Motor neuron (in vitro differentiated cells): ENCODE measurements at places on chromosomes 13 and 19. TPM values are rescaled to one million over a fixed set of nuclear protein-coding genes. Genes with fewer than 3 reads are reported as not detected.

DNA sequence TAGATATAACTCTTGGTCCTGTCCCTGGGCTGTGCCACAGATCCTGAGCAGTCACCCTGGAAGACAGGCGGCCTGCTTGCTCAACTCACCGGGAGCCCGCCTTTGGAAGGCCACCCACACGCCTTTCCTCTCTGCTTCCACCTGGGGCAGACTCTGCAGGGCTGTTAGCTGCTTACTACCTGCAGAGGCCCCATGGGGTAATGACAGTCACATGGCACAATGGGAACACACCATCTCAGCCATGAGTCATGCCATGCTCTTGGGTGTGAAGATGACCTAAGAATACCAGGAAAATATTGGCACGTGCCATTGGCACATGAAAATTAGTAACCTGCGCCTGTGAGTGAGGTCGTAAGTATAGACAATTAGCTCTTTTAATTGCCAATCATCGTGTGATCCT lies 108.6 kb downstream of the COL4A2 start:
- ATAC-seq: no peak

Gene SIAH3
- total RNA-seq: 6.0 and 34.1 TPM in 2 replicates

Gene FXYD7
- 20.0 and 21.3 TPM in 2 replicates for total RNA-seq

DNA sequence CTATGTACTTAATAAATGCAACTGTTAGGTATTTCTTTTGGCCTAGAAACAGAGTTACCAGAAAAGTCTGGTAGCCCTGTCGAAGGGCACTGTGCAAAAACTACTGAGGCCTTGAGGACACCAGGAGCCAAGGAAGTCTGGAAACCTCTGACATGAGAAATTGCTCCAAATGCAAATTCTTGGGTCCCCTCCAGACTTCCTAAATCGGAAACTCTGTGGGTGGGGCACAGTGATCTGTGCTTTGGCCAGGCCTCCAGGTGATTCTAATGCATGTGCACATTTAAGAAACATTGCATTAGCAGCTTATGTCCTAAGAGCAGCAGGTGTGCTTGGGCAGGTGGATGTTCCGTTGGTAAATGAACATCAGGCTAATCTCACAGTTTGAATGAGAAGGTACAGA lies 50.0 kb downstream of the STARD13 start:
- ATAC-seq: no peak

- ATAC-seq: no peak
These were observed 72.5 kb downstream of the ZNF708 start for GRCh38 chr19:21256722-21257121.

Gene RUBCNL
- total RNA-seq: 1.0 and 1.2 TPM in 2 replicates

- ATAC-seq: no peak
These were observed 3.8 kb downstream of the ZNF784 start for GRCh38 chr19:55620410-55621204.

Gene OR7D4
- 0.69 TPM in 1 of 2 replicates, not detected in the other for total RNA-seq

Gene PRSS57
- not detected in 2 replicates for total RNA-seq

Gene CEACAM3
- not detected in 2 replicates for total RNA-seq

Gene KLK7
- total RNA-seq: not detected in 2 replicates

DNA sequence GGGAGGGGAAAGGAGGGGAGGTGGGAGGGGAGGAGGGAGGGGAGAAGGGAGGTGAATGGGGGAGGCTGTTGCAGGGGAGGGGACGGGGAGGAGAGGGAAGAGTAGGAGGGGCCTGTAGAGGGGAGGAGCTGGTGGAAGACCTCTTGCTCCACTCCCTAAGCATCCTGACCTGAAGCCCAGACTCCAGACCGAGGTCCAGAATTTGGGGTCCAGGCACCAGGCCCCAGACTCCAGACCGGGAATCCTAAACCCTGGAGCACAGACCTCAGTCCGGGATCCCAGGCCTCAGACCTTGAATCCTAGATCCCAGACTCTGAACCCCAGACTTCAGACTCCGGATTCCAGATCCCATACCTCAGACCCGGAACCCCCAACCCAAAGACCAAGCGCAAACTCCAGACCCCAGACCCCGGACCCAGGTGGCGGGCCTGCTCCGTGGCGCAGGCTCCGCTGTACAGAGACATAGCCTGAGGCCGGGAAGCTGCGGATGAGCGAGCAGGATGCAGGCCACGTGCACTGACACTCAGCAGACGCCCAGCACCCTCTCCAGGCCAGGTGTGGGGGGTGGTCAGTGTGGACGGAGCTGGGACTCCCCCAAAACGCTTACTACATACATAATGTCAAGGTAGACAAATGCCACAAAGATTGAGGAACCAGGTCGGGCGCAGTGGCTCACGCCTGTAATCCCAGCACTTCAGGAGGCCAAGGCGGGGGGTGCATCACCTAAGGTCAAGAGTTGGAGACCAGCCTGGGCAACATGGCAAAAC lies 710 bp upstream of the BTBD2 start:
- peak; percentile 50 for ATAC-seq

GRCh38 chr13:95494082-95494681 lies 58.3 kb upstream of the CLDN10 start:
- peak; percentile 49 for ATAC-seq

GRCh38 chr13:27120011-27120410 lies 51.6 kb downstream of the USP12 start:
- ATAC-seq: no peak

Gene PSG7
- total RNA-seq: 0.22 TPM in 1 of 2 replicates, not detected in the other

Gene CYP2F1
- total RNA-seq: 2.8 TPM in 1 of 2 replicates, not detected in the other

Gene ZNF432
- total RNA-seq: 15.5 and 17.4 TPM in 2 replicates

Gene MYO16
- total RNA-seq: 0.27 and 0.31 TPM in 2 replicates

Gene ZNF473
- 8.7 and 8.9 TPM in 2 replicates for total RNA-seq

DNA sequence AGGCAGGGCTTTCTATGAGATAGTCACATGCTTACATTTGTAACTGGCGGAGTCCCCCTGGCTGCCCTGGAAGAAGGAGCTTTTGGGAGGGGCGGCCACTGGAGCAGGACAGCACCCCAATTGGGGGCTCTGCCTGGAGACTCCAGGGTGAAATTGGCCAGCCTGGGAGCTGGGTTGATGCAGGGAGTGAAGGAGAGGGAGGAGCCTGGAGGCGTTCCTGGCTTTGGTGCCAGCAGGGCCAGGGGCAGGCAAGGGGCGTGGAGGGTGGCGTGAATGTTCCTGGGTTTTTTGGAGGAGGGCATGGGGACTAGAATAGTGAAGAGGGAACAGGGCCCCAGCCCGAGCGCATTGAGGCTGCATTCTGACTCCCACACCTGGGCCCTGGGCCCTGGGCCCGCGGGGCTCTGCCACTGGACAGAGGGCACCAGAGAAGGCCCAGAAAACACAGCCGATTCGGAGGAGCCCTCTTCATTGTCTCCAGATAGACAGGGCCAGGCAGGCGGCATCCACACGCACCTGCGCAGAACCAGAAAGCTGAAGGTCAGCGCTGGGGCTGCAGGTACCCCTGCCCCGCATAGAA lies 29.5 kb downstream of the COMP start:
- no peak for ATAC-seq

- no peak for ATAC-seq
These were observed 598.1 kb downstream of the DCT start for GRCh38 chr13:93881411-93881810.

DNA sequence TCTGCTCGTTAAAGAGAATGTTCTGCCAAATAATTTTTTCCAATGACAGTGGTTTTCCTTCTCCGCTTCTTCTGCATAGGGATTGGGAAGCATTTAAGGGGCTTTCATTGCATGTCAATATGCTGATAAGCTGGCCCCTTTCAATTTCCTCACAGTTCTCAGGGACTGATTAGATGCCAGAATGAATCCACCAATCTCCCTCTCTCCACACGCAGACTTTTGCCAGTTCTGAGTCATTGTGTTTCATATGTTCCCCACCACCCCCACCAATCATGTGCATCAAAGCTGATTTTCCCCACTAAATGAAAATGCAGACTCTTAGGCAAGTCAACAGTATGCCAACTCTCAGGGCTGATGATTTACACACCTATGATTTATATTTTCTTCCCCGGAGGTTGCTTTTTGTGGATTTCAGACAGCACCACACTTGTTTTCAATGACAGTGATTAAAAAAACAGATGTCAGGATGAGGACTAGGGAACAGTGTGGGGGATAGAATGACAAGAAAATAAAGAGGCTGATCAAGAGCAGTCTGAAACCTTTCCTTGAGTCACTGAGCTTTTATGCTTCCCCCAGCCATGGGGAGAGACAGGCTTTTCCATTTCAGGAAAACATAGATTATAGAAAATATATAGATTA lies 47.9 kb upstream of the C13orf42 start:
- peak; percentile 84 for ATAC-seq

Gene OVOL3
- total RNA-seq: not detected in 2 replicates

Gene OR10H2
- total RNA-seq: not detected in 2 replicates

Gene RNF113B
- total RNA-seq: 6.5 and 8.3 TPM in 2 replicates

DNA sequence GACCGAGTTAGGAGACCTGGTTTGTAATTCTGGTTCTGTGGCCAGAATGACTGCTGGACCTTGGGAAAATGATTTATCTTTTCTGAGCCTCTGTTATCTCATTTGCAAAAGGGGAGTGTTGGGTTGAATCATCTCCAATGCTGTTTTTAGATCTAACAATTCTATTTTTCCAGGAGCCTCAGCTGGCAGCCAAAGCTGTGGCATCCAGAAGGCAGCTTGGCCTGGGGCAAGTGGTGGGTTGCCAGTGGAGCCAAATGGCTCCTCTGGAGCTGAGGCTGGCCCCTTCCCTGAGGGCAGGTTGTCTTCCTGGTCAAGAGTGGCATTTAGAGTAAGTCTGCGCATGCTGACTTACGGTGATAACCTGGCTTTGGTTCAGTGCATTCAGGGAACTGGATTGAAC lies 21.3 kb downstream of the B3GLCT start:
- no peak for ATAC-seq

Gene NCLN
- 25.7 and 26.2 TPM in 2 replicates for total RNA-seq

DNA sequence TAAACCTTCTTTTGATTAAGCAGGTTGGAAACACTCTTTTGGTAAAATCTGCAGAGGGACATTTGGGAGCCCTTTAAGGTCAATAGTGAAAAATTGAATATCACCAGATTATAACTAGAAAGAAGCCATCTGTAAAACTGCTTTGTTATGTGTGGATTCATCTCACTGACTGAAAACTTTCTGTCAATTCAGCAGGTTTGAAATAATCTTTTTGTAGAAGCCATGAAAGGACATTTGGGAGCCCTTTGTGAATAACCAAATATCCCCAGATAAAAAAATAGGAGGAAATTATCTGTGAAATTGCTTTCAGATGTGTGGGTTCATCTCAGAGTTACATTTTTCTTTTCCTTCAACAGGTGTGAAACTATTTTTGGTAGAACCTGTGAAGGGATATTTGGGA lies 1690.7 kb downstream of the UQCRFS1 start:
- ATAC-seq: no peak

Gene NLRP4
- total RNA-seq: not detected in 2 replicates

Gene PPM1N
- 0.52 and 0.64 TPM in 2 replicates for total RNA-seq

DNA sequence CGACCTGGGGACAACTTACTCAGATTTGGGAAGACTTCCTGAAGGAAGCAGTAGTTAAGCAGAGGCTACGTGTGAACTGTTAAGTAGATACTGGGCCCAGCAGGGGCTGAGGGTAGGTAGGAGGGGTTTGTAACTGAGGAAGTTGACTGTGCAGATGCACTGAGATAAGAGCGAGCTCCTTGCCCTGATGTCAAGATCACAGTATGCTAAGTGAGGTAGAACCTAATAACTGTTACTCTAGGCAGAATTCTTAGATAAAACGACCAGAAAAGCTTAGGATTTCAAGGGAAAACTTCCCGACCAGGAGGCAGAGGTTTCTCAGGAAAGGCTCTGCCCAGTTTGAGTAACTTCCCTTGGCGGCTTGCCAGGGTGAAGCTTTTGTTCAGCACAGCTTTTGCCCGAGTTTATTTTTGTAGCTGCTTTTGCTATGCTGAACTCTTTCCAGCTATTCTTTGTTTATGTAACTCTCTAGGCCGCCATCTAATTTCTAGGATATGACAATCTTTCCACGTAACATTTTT lies 632.1 kb downstream of the DIAPH3 start:
- ATAC-seq: peak; percentile 80

DNA sequence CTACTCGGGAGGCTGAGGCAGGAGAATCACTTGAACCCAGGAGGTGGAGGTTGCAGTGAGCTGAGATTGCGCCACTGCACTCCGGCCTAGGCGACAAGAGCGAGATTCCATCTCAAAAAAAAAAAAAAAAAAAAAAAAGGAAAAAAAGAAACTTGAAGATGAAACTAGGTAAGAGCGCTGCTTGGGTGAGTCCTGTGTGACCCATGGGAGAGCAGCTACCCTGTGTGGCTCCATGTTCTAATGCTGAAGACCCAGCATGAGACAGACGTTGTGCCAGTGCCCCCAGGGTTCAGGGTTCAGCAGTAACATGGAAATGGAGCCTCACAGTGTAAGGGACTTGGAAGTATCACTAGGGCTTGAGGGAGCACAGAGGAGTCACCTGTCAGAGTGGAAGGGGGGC lies 5.9 kb downstream of the ZNF784 start:
- ATAC-seq: no peak

DNA sequence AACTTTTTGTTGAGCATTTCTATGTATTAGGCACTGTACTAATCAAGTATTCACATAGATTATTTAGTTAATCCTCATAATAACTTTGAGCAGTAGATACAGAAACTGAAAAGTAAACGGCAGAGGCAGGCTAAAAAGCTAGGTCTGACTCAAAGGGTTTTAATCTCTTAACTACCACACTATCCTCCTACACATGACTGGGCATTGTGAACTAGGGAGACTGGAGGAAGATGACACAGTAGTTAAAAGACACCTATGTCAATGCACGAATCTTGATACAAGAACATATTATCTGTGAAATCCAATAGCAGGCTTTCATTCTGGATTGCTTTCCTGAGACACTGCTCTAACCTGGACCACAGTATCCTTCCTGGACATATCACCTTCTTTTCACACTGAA lies 36.3 kb downstream of the MICU2 start:
- ATAC-seq: no peak

Gene TMEM143
- total RNA-seq: 8.8 and 11.9 TPM in 2 replicates

Gene ZNF541
- 0.21 TPM in 1 of 2 replicates, not detected in the other for total RNA-seq

Gene HAUS8
- 3.4 and 5.2 TPM in 2 replicates for total RNA-seq

Gene ERICH4
- 1.7 TPM in 1 of 2 replicates, not detected in the other for total RNA-seq

GRCh38 chr13:98606296-98606695 lies 29.4 kb upstream of the STK24 start:
- no peak for ATAC-seq

- no peak for ATAC-seq
These were observed 196.9 kb downstream of the TM9SF2 start for GRCh38 chr13:99698010-99698815.

Gene FFAR2
- 0.24 and 0.52 TPM in 2 replicates for total RNA-seq

Gene ZNF296
- 0.46 TPM in 1 of 2 replicates, not detected in the other for total RNA-seq

Gene DPRX
- not detected in 2 replicates for total RNA-seq

DNA sequence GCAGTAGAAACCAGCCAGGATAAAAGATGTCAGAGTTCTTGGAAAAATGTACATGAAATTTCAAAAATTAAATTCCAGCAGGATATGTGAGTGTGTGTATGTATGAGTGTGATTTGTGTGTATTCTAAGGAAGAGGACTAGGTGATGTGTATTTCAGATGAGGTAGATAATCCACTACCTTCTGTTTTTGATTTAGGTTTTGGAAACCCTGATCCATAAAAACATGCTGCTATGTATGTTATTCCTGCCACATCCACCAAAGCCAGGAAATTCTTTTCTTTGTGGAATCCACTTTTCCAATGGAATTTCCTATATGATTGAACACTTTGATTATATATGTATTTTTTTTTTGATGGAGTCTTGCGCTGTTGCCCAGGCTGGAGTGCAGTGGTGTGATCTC lies 276.9 kb downstream of the UQCRFS1 start:
- ATAC-seq: no peak

Gene PGLYRP2
- 0.14 and 0.17 TPM in 2 replicates for total RNA-seq

GRCh38 chr13:46377554-46377953 lies 9.5 kb downstream of the RUBCNL start:
- ATAC-seq: no peak

- ATAC-seq: peak; percentile 14
These were observed at the start of gene PRR36 for GRCh38 chr19:7874076-7874896. Gene PRR36, minus strand, starts transcription at chr19:7874390. Its CDS starts 701 bp downstream, at chr19:7873689.
